ENCODE measurements at places on chromosomes 7 and 10.

DNA sequence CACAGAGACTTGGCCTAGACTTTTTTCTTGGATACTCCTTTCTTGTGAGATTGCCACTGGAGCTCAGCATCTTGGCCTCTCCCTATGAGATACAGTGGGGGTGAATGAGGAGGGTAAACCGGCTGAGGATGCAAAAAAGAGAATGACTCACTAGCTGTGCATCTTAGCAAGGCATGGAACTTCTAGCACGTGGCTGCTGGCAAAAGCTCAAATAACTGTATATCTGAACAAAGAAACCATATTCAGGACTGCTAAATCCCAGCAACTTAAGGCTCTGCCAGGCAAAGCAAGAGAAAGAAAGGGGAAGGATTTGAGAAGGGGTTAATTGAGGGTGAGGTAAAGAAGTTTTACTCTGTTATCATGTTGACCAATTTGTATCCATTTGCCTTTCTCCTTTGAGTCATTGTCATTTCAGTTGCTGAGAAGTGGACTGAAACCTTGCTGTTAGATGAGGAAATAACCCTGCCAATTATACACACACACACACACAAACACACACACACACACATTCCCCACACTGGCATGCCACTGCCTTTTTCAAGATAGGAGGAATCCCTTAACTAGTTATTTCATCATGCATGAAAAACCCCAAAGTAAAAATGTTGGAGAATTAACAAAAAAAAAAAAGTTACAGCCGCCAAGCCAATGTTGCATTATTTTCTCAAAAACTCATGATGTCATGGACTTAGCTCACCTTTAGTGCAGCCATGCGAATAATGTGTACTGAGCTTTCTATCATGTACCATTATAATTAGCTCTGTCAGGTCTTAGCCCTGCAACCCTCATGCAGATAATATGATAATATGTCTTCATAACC is 997.3 kb downstream of the LRMDA start:
- no peak for DNase-seq

DNA sequence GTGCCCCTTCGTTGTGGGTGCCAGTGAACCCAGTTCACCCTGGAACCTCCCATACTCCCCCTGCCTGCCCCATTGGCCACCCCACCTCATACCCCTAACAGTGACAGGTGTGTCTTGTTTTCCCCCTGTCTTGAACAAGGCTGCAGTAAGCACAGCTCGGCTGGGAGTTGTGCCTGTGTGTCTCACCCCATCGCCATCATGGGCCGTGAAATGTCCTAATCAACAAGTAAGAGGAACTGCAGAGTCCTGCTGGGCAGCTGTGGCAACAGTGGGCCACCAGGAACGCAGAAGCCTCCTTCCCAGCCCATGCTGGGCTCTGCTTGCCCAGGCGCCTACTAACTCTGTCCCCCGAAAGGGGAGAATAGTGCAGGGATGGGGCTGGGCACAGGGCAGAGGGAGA is 91.6 kb downstream of the C10orf105 start:
- no peak for DNase-seq

DNA sequence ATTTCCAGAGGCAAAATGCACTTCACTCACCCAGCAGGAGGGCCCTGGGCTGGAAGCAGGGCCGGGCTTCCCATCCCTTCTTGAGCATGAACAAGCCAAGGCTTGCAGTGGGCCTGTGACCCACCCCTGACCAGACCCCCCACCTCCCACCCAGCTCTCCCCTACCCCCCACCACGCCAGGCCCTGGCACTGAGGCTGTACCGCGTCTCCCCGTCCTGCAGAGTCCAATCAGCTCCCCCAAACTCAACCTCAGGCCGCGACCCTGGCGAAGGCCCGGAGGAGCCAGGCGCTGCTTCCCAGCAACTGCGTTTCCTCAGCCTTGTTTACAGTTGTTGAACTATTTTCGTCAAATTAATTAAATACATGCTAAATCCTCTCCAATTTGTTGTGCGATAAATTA is 16.9 kb upstream of the MYL10 start:
- no peak for DNase-seq

GRCh38 chr7:105827151-105827875 is 49.1 kb downstream of the ATXN7L1 start:
- no peak for DNase-seq

- DNase-seq = peak; percentile 20
These were observed 32.0 kb upstream of the PLEKHA1 start for GRCh38 chr10:122342293-122343134.

- DNase-seq = no peak
These were observed 16.7 kb downstream of the UBTD1 start for GRCh38 chr10:97515271-97515978.

DNA sequence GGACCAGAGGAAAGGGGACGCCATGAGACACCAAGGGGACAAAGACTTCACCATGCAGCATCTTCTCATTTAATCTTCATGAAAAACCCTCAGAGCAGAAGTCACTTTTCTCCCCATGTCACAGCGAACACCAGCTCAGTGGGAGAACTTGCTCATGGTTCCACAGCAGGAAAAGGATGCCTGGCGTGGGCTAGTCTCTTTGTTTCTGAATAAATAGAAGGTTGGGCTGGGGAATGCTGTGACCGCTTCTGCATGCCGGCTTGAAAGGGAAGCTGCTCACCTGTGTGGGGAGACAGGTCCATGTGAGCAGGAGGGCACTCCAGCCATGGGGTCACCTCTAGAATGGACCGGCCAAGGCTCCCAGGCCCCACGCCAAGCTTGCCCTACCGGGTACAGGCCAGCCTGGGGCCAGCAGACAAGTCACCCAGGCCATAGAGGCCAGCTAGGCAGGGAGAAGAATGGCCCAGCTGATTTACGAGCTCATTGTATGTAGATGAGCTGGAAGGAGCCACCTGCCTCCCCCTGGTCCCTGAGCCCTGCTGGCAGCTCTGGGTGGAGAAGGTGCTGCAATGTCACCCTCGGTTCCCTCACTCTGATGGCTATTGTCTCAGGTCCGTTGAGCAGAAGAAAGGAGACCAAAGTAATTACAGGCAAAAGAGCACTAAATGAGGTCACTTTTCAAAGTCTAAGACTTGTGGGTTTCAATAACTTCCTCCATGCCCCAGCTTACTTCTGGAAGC is 82.0 kb upstream of the PDZD8 start:
- no peak for DNase-seq

DNA sequence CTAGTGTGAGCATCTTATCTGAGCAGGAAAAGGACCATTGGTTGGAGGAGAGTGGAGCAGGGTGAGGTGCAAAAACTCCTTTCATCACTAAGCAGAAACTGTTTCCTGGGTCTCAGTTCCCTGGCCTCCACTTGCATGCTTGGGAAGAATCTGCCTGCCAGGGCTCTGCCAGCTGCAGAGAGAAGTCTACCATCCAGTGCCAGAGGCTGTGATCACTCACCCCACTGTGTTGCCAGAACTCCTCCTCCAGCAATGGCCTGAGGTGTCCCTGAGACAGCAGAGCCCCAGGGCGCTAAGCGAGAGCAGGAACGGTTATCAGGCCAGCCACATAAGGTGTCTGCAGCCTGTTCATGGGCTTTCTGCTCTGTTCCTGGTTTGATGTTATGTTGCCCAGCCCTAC is 991.4 kb downstream of the CCSER2 start:
- no peak for DNase-seq

DNA sequence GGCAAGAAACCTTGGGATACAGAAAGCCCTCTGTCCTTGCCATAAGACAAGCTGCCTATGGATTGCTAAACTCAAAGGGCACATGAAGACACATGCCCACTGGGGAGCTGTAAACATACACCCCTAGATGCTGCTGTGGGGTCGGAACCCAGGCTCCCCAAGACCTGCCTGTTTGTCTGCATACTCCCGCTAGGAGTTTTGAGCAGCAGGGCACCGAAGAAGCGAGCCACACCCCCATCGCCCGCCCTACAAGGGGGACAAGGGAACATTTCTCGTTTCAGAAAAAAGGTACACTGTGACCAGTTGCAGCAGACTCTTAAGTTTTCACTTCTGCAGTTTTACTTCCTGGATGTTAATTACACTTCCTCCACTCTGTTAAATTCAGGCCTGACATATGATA is 680.2 kb upstream of the GHITM start:
- DNase-seq = no peak

- no peak for DNase-seq
These were observed 233.5 kb upstream of the HDAC9 start for GRCh38 chr7:18262058-18262457.

DNA sequence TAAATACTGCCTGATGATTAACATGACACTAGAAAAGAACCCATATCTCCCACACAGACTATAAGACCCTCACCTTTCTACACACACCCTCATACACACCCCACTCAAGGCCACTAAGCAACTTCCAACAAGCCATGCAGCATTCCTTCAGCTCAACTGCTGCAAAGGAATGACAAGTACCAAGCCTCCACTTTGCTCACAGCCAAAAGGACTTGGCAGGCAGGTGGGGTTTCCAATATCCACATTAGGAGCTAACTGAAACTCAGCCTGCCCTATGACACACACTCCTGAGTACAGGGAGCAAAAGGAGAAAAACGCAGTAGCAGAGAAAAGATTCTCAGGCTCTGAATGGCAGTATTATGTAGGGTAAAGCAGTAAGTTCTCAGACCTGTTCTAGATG is 13.4 kb downstream of the USP54 start:
- DNase-seq = no peak

GRCh38 chr10:114825513-114826253 is 4.1 kb downstream of the FHIP2A start:
- DNase-seq = no peak

DNA sequence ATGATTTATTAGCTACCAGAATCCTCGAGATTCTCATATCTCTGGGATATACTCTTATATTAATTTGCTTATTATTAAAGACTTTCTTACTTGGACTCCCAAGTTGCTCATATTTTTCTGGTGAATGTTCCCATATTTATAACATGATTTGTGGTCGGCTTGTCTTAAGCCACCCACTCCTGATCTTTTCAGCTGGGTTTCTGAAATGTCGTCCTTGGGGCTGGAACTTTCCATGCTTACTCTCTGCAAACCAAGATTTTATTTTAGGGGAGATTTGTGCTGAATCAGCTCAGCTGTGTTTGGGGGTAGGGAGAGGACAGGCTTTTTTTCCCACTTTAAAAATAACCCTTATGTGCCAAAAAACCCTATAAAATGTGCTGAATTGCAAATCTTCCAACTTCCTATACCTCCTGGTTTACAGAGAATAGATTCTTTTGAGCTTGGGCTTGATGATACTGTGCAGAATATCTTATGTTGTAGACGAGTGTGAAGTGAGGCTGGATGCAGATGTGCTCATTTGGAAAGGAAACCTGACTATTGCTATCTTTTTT is 162.1 kb downstream of the SND1 start:
- DNase-seq = no peak

DNA sequence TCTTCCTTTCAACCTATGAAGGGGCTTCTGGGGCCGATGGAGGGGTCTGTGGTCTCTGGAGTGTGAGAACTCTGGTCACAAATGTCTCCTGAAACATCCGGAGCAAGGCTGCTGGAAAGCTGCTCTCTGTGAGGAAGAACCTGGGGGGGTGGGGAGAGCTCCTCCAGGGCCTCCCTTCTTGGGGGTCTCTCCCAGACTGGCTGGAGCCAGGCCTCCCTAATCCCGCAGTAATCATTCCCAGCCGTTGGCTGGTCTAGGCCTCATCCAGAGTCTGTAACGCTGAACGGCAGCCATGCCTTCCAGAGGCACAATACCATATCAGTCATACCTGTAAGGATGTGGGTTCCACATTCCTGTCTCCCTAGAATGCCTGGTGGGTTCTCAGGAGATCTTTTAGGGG is 4.4 kb upstream of the LZTS2 start:
- no peak for DNase-seq

DNA sequence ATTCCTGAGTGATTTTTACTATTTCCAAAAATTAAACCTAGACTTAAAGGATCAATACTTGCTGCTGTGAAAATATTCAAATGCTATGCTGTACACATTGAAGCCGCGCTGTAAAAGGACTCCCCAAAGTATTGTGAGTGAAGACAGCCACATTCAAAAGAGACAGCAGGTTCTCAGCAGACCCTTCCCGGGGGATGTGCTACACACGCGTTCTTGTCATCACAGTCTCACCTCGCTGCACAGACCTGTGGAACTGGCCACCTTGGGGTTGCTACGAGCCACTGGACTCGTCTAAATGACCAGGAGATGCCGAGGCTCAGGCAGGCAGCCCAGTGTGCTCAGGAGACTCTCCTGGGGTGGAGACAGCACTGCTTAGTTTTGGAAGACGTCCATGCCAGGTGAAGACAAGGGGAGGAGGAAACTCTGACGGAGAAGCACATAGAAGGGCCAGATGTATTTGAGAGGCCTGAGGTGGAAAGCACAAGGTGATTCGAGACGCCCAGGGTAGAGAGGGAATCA is 367.7 kb upstream of the SHH start:
- no peak for DNase-seq

DNA sequence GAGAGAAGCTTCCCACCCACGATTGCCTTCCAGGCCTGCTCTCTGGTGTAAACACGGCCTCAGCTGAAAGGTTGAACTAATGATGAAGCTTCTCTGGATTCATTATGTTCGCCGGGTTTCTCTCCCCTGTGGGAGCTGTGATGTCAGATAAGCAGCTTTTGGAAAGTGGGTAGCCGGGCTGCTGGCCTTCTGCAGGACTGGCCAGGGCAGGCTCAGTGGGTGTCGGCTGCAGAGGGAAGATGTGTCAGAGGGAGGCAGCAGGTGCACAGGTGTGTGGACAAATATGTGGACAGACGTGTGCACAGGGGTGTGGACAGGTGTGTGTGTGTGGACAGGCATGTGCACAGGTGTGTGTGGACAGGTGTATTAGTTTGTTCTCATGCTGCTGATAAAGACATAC is 28.5 kb upstream of the PSMG3 start:
- DNase-seq = no peak

GRCh38 chr10:117365612-117366011 is 9.6 kb downstream of the PDZD8 start:
- DNase-seq = no peak

DNA sequence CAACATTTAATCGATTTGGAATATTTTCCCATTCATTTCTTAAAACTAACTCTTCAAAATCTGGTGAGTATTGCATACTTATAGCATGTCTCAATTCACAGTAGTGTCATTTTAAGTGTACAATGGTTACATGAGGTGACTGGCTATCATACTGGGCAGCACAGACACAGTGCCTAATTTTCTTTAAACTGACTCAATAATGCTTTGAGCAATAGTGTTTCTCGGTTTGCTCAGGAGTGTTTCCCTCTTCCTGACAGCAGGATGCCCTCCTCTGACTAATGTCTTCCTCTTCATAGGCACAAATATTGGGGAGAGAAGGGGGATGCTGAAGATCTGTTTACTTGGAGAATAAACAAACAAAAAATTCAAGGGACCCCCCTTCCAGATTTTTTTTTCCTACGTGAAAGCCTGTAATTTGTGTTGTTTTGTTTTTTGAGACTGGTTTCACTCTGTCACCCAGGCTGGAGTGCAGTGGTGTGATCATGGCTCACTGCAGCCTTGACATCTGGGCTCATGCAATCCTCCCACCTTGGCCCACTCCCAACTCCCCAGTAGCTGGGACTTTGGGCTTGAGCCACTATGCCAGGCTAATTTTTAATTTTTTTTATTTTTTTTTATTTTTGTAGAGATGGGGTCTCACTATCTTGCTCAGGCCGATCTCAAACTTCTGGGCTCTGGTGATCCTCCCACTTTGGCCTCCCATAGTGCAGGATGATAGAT is 2.2 kb downstream of the MRC1 start:
- DNase-seq = no peak
